Neural crest cell (in vitro differentiated cells): ENCODE measurements at places on chromosomes 2 and 18.

GRCh38 chr18:32851936-32852335, 79.1 kb upstream of the KLHL14 start:
- DNase-seq, result no peak

DNA sequence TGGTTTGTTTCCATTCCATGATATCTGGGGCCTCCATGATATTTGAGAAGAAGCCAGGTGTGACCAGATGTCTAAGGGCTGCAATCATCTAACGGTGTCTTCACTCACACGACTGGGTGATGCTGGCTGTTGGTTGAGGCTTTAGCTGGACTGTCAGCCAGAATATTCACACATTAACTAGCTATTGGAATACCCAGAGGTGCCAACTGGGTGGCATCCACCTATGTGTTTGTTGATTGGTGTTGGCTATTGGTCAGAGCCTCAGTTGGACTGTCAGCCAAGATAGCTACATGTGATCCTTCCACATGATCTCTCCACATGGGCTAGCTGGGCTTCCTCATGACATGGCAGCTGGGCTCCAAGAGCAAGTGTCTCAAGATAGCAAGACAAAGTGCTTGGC, 117.4 kb downstream of the CDCA7 start:
- no peak for DNase-seq

DNA sequence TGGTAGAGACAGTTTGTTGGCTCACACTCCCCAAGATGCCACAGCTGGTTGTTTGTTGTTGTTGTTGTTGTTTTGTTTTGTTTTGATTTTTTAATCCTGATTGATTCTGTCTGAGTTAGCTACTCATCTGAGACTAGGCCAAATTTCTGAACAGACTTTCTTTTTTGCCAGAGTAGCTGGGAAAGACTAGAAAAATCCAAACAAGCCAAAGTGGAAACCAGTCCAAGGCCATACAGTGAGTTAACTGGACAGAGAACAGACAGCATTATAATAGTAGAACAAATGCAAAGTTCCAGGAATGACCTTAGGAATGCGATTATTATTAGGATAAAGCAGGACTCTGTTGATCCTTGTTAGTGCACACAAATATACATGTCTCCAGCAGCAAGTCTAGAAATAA, 43.8 kb upstream of the CYP26B1 start:
- DNase-seq, result no peak

- DNase-seq, result no peak
Measured at GRCh38 chr2:92072461-92073035, 2798.7 kb upstream of the TEKT4 start.

DNA sequence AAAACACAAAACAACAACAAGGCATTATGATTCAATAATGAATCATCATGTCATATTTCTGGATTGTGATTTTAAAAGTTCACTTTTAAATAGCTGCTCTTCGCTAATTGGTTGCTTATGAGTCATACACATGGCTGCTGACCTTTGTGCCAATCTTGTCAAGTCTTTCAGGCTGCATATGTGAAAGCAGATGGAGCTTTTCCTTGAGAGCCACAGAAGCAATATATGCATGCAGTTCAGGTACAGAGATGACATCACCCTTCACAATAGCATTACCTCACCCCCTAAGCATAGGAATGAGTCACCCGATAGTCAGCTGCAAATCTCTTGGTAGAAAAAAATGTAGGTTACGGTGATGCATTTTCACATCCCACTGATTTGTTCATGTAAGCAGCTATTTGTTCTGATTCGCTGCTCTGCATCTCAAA, 27.2 kb downstream of the EIF2AK3 start:
- no peak for DNase-seq
